ENCODE measurements at places on chromosomes 11 and 22. TPM values are rescaled to one million over a fixed set of nuclear protein-coding genes. Genes with fewer than 3 reads are reported as not detected.

- H3K36me3 ChIP-seq: no peaks in the 10 kb centered on the region
- H3K4me1 ChIP-seq: peaks cover 56% of the 10 kb centered on the region
- H3K4me3 ChIP-seq: no peak overlapping the region
- H3K27me3 ChIP-seq: no peaks in the 10 kb centered on the region
Measured at GRCh38 chr22:28956506-28956905, 73.1 kb downstream of the ZNRF3 start.

- no peak overlapping the region for H3K27ac ChIP-seq
- peaks cover 8% of the 10 kb centered on the region for H3K4me1 ChIP-seq
- no peak for DNase-seq
- peaks cover 39% of the 10 kb centered on the region for H3K36me3 ChIP-seq
- H3K27me3 ChIP-seq: no peaks in the 10 kb centered on the region
- H3K4me3 ChIP-seq: no peak overlapping the region
Measured at GRCh38 chr11:57659669-57660068, 2.1 kb downstream of the CLP1 start.

- H3K36me3 ChIP-seq: no peaks in the 10 kb centered on the region
- no peak overlapping the region for H3K4me3 ChIP-seq
- H3K4me1 ChIP-seq: no peaks in the 10 kb centered on the region
Measured at GRCh38 chr11:44446366-44446762, 119.1 kb upstream of the CD82 start.

- H3K27me3 ChIP-seq: no peaks in the 10 kb centered on the region
- no peaks in the 10 kb centered on the region for H3K4me1 ChIP-seq
- H3K36me3 ChIP-seq: no peaks in the 10 kb centered on the region
- DNase-seq: no peak
Measured at GRCh38 chr11:79346021-79346420, 94.8 kb downstream of the TENM4 start.

DNA sequence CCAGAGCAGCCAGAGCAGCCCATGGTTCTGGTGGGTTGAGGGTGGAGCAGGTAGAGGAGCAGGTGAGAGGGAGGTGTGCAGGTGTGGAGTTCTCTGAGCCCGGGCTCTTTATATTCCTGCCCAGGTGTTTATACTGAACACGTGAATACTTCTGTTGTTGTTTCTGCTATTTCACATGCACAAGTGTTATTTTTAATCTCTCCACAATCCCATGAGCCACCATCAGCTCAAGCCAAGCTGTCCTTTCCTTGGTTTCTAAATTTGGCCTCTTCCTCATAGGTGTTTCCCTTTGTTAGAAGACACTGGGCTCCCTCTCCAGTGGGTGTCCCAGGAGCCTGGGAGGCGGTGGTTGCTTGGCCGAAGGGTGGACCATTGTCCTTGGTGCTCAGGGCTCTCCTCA, at the start of gene KRTAP5-3:
TSS of gene KRTAP5-3 (minus strand) at position 101 of the 400 bp plus-strand sequence. CDS start at position 23, 78 bp downstream.
- no peak within 1 kb of the TSS for H3K27ac ChIP-seq
- H3K36me3 ChIP-seq: no peaks in the 10 kb centered on the region
- H3K27me3 ChIP-seq: no peaks in the 10 kb centered on the region

DNA sequence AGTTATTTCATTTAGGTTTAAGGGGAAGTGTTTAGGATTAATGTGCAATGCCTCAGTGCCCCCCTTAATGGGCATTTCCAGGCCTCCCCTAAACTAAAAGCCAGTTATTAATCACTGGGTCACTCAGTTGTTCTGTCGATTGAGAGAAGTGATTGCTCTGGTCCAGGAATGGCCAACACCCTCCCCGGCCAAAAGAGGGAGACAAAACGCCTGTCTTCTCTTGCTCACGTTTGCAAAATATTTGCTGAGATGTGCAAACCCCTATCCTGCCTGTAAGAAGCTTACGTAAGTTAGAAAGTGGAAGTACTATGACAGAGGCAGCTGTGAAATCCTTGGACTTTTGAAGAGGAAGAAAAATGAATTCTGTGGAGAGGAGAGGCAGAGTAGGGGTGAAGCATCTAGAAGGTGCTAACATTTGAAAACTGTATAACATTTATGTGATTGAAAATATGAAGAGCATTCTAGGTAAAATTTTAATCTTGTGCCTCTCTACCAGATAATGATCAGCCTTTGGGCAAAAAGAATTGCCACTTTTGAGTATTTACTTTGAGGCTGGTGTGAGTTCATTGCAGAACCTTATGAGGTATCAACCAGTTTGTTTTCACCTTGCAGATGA, 37.7 kb downstream of the NTM start:
- no peaks in the 10 kb centered on the region for H3K4me1 ChIP-seq
- no peaks in the 10 kb centered on the region for H3K27me3 ChIP-seq
- H3K4me3 ChIP-seq: no peak overlapping the region
- no peaks in the 10 kb centered on the region for H3K36me3 ChIP-seq

- peaks cover 3% of the 10 kb centered on the region for H3K4me1 ChIP-seq
- no peak overlapping the region for H3K4me3 ChIP-seq
- H3K36me3 ChIP-seq: no peaks in the 10 kb centered on the region
- no peak overlapping the region for H3K27ac ChIP-seq
Measured at GRCh38 chr11:73648571-73649046, 2.2 kb downstream of the PLEKHB1 start.

- no peaks in the 10 kb centered on the region for H3K36me3 ChIP-seq
- H3K4me3 ChIP-seq: no peak overlapping the region
- H3K4me1 ChIP-seq: no peaks in the 10 kb centered on the region
Measured at GRCh38 chr22:49047447-49047846, 780.2 kb downstream of the BRD1 start.

- peaks cover 4% of the 10 kb centered on the region for H3K4me1 ChIP-seq
- H3K27me3 ChIP-seq: no peaks in the 10 kb centered on the region
- no peak overlapping the region for H3K4me3 ChIP-seq
- DNase-seq: no peak
- no peak overlapping the region for H3K27ac ChIP-seq
Measured at GRCh38 chr22:38401336-38402084, 53.5 kb downstream of the KCNJ4 start.

GRCh38 chr11:60924906-60925853, 920 bp downstream of the TMEM132A start:
- no peak for DNase-seq
- peak overlapping the region; percentile 57 for H3K4me3 ChIP-seq
- peaks cover 21% of the 10 kb centered on the region for H3K27me3 ChIP-seq
- no peak overlapping the region for H3K27ac ChIP-seq

The MRPL23 gene
- 243 TPM for total RNA-seq

The OR52A1 gene
- total RNA-seq: not detected

The LGR4 gene
- total RNA-seq: 5.5 TPM

The NLRP14 gene
- total RNA-seq: not detected

All from gastrocnemius medialis (tissue), 4 donors.